ENCODE measurements at places on chromosomes 1 and 21. TPM values are rescaled to one million over a fixed set of nuclear protein-coding genes. Genes with fewer than 3 reads are reported as not detected.

The IL19 gene
- total RNA-seq: not detected

DNA sequence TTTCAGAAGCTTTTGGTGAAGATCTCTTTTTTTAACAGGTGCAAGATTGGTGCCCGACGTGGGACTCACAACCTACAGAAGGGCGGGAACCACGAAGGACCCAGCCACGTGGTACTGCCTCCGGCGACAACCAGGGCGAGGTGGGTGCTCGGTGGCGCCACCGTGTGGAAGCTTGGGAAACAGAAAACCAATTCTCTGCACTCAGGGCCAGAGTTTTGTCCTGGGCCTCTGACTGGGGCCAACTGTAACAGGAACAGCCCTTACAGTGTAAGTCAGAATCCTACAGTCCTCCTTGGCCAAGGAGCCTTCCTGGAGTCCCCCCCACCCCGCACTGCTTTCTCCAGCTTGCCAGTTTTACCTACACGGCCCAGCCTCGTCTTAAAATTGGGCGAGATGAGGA lies 11.6 kb upstream of the S100A7A start:
- DNase-seq: no peak

The FAM131C gene
- total RNA-seq: not detected

DNA sequence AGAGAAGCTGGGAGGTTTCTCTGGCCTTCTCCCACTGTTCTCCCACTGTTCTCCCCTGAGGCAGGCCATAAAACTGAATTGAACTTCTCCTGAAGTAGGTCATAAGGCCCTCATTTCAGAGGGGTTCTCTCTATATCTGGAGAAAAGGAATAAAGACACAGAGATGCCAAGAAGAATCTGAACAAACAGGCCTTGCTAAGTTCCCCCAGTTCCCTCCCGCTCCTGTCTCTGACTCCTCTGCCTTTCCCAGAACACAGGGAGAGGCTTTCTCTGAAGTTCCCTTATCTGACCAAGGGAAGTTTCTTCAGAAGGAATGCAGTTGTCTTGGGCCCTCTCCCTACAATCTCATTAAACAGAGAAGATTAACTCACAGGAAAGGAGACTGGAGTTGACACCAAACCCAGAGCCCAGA lies 83.4 kb downstream of the SLC16A1 start:
- no peak for DNase-seq

DNA sequence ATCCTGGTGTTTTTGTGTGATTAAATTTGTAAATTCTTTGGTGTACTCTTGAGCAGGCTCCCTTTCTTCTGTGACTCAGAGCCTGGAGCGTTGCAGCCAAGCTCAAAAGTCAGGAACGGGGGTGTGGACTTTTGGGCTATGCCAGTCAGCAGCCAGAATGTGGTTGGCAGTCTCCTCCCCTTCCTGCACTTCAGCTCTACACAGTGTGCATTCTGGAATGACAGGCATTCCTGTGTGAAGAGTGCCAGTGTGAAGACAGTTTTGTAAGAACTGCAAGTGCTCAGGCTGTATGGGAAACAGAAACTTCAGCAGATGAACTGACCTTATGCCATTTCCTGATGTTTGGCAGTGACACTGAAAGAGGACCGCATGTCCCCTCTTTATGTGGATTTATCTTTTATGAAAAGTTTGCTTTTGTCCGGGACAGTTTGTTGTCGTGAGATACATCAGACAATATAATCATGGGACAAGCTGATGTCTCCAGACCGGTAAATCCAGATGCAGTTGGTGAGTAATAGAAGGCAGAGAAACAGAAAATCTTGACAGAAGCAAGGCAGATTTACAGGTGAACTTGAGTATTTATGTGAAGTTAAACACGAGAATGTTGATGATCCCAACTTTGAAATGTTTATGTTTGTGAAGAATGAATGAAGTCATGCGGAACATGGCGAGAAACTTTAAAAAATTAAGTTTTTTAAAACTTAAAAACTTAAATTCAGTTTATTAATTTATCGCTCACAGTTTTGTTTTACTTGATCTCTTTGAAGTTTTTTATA lies 67.7 kb upstream of the RCC1 start:
- peak; percentile 90 for DNase-seq

DNA sequence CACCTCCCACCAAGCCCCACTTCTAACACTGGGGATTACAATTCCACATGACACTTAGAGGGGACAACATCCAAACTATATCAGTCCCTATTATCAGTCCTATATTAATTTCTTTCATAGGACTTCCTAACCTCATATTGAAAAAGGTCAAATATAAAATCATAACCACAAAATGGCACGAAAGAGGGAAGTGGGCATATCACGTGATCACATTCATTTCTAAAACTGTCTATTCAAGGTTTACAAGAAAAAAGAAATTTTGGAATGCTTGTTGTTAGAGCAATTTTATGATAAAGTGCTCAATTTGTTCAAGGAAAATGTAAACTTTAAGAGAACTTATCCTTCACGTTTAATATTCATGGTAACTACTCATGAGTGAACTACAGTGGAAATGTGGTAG lies 13.2 kb upstream of the CDC7 start:
- DNase-seq: no peak

The LIPI gene
- total RNA-seq: not detected

GRCh38 chr1:171142416-171143385 lies 42.4 kb upstream of the FMO2 start:
- DNase-seq: peak; percentile 76

DNA sequence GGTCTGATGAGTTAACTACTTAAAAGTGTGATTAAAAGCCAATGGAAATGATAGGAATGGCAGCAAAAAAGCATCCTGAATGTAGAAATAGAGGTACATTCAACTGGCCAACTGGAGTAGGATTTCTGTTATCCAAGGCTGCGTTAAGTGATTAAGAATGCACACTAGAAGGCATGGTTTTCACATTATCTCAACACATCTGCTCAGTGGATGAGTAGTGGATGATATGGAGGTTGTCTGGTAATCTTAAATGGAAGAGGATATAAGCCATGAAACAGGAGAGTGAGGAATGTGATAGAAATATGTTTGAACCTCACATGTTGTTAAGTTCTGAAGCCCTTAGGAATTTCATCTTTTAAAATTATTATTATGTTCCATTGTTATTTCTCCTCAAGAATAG lies 839.9 kb downstream of the USP25 start:
- DNase-seq: no peak

DNA sequence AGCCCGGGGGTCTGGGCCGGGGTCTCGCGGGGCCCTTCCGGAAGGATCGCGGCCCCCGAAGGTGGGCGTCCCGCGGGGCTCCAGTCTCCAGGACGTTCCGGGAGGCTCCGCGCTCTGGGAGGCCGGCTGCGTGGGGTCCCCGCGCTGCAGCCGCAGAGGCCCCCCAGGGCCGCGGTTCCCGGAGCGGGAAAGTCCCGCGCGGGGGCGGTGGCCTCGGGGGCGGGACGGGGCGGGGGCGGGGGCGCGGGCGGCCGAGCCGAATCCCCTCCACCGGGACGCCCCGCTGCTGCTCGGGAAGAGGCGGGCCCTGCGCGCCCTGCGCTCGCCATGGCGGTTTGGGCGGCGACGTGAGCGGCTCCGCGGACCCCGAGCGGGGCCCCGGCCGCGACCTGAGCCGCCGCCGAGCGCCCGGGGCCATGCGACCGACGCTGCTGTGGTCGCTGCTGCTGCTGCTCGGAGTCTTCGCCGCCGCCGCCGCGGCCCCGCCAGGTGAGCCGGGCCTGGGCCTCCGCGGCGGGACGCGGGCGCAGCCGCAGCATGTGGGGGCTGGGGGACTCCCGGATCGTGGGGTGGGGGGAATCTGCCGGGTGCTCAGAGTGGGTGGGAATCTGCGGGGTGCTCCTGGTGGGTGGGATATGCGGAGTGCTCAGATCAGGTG lies at the start of gene IFNGR2:
Gene IFNGR2, plus strand, starts transcription at position 286 of the 658 bp plus-strand sequence. Its CDS starts 131 bp downstream, at position 417.
- peak; percentile 91 for DNase-seq

The ADPRS gene
- total RNA-seq: 24.2 TPM

DNA sequence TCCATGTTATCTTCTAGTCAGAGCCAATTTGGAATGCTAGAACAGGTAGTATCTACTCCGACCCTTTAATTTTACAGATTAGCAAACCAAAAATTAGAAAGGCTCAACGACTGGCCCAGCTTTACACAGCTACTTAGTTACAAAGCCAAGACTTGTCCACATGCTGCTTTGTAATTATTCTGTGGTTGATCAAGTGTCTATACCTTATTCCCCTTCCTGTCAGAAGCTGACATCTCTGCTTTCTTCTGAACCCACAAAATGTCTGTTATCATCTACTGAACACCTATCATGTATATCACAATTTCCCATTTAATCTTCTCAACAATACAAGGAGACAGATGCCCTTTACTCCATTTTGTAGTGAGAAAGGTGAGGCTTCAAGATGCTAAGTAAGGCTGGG lies 15.6 kb downstream of the TGFBR3 start:
- no peak for DNase-seq

- DNase-seq: peak; percentile 98
Measured at GRCh38 chr1:8903908-8904650, 25.6 kb upstream of the ENO1 start.

DNA sequence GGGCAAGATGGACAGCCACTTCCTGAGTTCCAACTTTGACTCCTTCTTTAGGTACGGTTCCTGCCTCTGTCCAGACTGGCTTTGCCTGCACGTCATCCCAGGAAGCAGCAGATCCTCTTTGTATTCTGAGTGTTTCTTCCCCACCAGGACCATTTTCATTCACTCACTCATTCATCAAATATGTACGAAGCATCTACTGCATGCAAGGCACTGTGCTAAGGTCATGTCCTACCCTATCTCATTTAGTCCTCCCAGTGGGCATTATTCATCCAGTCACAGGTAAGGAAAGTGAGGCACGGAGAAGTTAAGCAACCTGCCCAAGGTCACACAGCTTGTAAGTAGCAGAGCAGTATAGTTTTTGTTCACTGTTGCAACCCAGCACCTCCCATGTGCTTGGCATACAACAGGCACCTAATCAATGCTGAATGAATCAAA lies 13.9 kb downstream of the CRYBG2 start:
- DNase-seq: peak; percentile 53

- no peak for DNase-seq
Measured at GRCh38 chr1:178664278-178664677, 60.8 kb upstream of the RALGPS2 start.

- DNase-seq: peak; percentile 38
Measured at GRCh38 chr1:97192872-97193572, 471.4 kb downstream of the PTBP2 start.

DNA sequence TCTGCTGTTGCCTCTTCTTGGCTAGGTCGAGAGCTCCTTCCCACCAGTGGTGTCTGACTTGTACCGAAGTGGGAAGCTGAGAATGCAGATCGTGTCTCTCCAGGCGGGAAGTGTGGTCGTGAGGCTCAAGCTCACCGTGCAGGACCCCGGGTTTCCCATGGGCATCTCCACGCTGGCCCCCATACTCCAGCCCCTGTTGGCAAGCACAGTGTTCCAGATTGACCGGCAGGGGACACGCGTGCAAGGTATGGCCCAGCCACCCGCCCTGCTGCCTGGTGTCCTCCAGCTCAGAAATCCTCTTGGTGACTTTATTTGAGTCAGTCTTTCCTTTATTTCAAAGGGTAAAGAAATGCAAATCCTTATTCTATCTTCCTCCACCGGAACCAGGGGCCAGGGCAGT lies 32.7 kb downstream of the UMODL1 start:
- DNase-seq: no peak

- no peak for DNase-seq
Measured at GRCh38 chr1:244286341-244286740, 165.4 kb downstream of the ADSS2 start.

- DNase-seq: no peak
Measured at GRCh38 chr1:186839041-186839400, 10.3 kb downstream of the PLA2G4A start.

The VWA5B1 gene
- total RNA-seq: not detected

The EFCAB7 gene
- total RNA-seq: 13.6 TPM

The BTG2 gene
- total RNA-seq: 14.7 TPM

DNA sequence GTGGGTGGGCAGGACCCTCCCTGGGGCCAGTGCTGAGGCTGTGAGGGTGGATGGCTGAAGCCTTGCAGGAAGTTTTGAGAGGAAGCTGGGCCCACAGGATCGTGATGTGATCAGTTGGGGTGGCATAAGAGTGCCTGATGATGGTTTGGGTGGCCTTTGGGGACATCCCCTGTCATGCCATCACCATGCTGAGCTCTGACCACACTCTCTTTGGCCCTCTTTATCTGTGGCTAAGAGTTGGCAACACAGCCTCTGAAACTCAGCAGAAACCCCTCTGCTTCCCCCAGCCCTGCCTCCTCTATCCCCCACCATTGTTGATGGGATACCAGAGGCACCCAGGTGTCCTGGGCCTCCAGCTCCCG lies 19.8 kb downstream of the MIIP start:
- peak; percentile 66 for DNase-seq

Data from osteoblast (primary cell).